ENCODE measurements at places on chromosomes 6 and 20. TPM values are rescaled to one million over a fixed set of nuclear protein-coding genes. Genes with fewer than 3 reads are reported as not detected.
A peak's percentile ranks its signal among the peaks of the same experiment; 100 is the strongest.

GRCh38 chr6:25279748-25280343, 672 bp downstream of the CARMIL1 start:
- DNase-seq = peak; percentile 55

GRCh38 chr6:35321091-35321490, 21.3 kb upstream of the PPARD start:
- DNase-seq = no peak

DNA sequence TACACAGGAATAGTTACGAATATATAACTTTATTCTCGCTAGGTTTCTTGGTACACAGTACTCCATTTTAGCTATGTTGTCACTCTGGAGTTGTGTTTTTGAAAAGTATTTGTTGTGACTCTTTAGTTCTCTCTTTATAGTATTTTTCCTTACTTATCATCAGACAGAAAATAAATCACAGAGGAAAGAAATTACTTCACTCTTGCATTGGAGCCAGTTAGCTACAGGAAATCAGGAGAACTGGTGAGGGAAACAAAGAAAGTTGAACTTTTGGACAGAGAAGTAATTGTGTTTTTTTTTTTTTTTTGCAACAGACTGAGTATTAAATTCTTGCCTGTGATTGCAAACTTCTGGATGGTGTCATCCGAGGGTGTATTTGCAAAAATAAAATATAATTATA, 33.9 kb downstream of the DSE start:
- DNase-seq = no peak

- peak; percentile 59 for DNase-seq
Measured at GRCh38 chr6:111478749-111479148, 4.3 kb downstream of the REV3L start.

DNA sequence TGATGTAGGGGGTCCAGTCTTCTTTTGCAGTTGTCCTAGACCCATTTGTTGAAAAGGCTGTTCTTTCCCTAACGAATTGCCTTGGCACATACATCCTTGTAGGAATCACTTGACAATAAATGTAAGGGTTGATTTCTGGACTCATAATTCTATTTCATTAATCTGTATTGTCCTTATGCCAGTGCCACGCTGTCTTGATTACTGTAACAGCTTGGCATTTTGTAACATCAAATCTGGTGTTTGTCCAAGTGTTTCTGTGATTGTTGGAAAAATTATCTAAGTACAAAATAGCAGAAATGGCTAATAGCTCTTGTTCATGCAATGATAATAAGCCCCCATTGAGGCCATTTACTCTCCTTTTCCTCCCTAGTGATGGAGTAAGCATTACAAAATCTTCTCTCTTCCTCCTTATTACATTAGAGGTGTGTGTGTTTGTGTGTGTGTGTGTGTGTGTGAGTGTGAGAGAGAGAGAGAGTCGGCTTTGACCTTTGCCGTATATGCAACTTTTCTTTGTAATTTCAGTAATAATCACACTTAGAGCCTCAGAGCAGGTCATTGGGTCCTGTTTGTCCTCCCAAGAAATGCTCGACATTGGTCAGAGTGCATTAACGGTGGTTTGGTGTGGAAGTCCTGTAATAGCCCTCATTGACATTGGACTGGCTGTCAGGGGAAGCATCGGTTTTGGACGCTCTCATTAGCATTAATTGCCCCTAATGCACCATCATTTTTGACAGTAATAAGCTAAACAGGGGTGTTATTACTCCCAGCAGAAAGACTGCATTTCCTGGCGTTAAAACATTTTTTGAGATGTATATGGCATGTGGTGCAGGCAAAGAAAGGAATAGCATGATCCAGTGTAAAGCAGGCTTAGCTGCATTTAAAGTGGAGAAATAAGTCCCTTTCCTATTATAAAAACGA, 40.7 kb upstream of the MROH8 start:
- DNase-seq = no peak

- DNase-seq = no peak
Measured at GRCh38 chr6:166728884-166729530, 102.0 kb upstream of the RPS6KA2 start.

- DNase-seq = peak; percentile 63
Measured at GRCh38 chr6:135185483-135185882, 4.4 kb downstream of the MYB start.

DNA sequence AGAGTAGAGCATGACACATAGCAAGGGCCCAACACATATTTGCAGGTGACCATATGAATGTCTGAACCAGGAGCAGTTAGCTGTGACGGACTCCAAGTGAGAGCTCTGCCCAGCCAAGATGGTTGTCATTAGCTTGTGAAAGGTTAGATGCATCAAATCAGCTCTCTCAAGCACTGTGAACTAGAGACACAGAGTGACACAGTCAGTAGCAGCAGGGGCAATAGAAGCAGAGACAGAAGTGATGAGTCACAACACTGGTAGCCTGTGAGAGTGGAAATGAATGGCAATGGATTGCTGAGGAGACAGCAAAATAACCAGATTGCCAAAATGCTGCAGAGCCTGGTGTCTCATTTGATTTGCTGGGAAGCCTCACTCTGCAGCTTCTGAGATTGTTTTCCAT, 558.9 kb downstream of the PKHD1 start:
- DNase-seq = no peak

DNA sequence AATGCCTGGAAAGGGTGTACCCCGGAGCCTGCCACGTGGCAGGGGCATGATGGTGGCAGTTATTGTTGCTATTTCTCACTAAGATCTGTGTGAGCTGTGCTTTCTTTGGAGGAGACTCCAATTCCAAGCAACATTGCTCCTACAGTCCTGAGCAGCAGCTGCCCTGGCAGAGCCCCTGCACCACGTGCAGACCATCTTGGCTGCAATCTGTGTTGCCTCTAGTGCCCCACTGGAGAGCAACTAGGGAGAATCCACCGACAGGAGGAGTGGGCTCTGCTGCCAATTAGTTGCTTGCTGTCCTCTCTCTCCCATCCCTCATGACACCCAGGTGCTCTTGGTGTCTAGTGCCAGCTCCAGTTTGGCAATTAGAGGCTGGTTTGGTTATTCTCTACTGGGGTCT, 116.0 kb downstream of the PXDC1 start:
- DNase-seq = no peak

DNA sequence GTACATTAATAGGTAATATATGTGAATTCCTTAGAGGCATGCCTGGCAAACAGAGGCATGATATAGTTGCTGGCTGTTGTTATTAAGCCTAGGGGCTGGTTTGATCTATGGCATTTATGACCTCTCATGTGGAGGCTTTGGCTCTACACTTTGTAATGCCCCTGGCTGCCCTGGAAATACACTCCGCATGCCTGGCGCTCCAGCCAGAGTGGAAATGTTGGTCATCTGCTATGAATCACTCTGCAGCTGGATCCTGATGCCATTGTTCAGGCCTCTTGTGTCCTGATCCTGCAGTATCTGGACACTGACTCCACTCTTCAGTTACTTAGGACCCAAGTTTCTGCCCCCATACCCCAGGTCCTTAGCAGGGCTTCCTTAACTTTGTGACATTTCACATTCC, 200.5 kb upstream of the PCSK2 start:
- no peak for DNase-seq

- peak; percentile 83 for DNase-seq
Measured at GRCh38 chr6:3808759-3809514, 40.2 kb upstream of the FAM50B start.

GRCh38 chr6:152458648-152459644, 178.2 kb downstream of the SYNE1 start:
- no peak for DNase-seq

GRCh38 chr20:40317156-40317790, 371.8 kb downstream of the MAFB start:
- no peak for DNase-seq

GRCh38 chr20:39282619-39283092, 320.5 kb downstream of the DHX35 start:
- no peak for DNase-seq

SESN1 gene
- total RNA-seq = 11.6 TPM

KIF25 gene
- total RNA-seq = not detected

GPSM3 gene
- total RNA-seq = 13.2 TPM

UBE2C gene
- 148 TPM for total RNA-seq

SUMO4 gene
- 0.44 TPM for total RNA-seq

HLA-F gene
- total RNA-seq = 35.3 TPM

OTOR gene
- total RNA-seq = not detected

Data from foreskin keratinocyte (primary cell).